Stimulated activated CD4-positive, alpha-beta T cell treated with anti-CD3 and anti-CD28 coated beads, Interleukin-15, amount 100 ng/mL, for 1 hour (primary cell): ENCODE measurements at places on chromosomes 12 and 14.

GRCh38 chr12:71938728-71939385 lies at the start of gene TPH2:
TPH2 (plus strand) TSS chr12:71938845; CDS start chr12:71938987, 142 bp downstream.
- no peak for DNase-seq

- no peak for DNase-seq
These were observed 46.7 kb downstream of the EML5 start for GRCh38 chr14:88746052-88746451.

GRCh38 chr12:93427779-93428564 lies 13.8 kb downstream of the UBE2N start:
- no peak for DNase-seq

DNA sequence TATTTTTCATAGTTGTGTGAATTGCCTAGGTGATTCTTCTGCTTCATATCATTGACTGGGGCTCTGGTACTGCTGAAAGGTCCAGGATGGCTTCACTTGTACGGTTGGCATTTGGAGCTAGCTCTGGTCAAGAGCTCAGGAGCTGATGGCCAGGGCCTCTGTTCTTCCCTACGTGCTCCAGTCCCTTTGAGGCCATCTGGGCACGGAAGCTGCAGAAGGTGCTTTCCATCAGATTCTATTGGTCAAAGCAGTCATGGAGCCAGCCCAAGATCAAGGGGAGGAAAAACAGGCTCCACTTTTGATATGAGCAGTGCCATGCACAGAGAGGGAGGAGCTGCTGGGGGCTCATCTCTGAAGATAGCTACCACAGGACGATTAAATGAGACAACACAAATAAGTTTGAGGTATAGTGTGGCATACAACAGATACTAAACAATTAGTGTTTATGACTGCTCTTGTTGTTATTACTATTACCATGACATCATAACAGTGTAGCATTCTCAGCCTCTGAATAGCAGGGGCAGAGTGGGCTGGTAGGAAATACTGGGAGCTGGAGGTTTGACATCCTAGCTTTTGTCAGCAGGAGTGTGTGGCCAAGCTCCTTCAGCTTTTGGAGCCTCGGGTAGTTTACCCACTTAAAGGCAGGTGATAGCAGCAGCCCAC lies 10.4 kb downstream of the KRT83 start:
- no peak for DNase-seq

- no peak for DNase-seq
These were observed 115.0 kb downstream of the SLC15A4 start for GRCh38 chr12:128708789-128709188.

- no peak for DNase-seq
These were observed 117.0 kb upstream of the DYRK2 start for GRCh38 chr12:67531501-67531900.

DNA sequence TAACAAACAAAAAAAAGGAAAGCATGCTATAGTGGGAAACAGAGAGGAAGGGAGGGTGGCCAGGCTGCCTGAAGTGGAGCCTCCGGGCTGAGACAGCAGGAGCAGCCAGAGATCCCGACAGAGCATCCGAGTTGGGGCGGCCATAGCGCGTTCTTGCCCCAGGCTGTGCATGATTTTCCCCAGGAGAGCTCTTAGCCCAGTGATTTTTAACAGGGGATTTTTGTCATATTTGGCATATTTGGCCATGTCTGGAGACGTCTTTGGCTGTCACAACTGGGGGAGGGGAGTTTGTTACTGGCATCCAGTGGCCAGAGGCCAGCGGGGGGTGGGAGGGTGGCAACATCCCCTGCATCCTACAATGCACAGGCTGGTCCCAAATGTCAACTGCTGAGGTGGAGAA lies 23.6 kb downstream of the BDKRB1 start:
- DNase-seq = no peak

DNA sequence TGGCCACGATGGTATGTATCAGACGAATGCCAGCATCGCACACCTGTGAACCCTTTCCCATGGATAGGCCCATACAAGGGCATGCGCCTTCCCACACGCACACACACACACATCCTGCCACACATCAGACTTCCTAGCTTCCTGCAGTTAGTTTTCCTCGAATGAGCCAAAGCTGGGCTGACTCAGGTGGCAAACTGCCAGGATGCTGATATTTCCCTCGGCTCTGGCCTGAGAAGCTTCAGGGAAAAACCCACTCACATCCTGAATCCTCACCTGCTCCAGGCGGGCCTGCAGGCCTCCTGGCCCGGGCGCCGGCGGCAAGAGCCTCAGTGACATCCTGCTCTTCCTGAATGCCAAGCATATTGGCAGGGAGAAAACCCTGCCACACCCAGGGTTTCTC lies 22.4 kb downstream of the CALM1 start:
- no peak for DNase-seq

- DNase-seq = no peak
These were observed 1.8 kb downstream of the PTPN6 start for GRCh38 chr12:6952863-6953441.

GRCh38 chr14:36579001-36579555 lies 3.3 kb downstream of the NKX2-8 start:
- DNase-seq = no peak

- no peak for DNase-seq
These were observed 32.0 kb upstream of the VPS37B start for GRCh38 chr12:122927756-122928403.

GRCh38 chr12:89225401-89225800 lies 126.9 kb downstream of the DUSP6 start:
- peak; percentile 50 for DNase-seq

DNA sequence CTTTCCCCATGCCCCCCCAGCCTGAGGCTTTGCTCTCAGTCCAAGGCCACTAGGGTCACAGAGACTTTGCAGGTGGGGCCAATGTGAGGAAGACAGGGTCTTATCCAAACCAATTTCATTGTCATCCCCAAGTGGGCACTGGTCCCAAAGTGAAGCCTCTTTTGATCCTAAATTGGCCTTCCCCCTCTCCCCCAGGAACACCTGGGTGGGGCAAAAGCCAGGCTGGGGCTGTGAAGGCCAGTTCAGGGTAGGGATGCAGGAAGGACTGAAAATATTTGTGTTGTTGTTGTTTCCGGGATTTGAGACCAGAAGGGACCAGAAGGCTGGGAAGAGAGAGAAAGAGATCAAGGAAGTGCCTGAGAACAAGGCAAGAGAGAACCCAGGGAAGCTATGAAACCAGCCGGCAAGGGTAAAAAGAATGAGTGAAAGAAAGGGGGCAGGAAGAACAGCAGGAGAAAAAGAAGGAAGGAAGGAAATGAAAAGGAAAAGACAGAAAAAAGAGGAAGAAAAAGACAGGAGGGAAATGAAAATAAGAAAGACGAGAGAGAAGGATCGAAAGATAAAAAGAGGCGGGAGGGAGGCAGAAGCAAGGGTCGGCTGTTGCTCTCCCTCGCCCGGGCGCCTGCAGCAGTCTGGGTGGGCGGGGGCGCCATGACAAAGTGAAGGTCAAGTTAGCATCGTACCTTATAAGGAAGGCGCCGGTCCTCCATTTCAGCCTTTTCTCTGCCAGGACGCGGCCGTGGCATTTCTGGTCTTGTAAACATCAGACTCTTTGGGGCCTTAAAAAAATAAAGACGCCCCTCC lies 7.4 kb upstream of the HOXC11 start:
- DNase-seq = no peak

GRCh38 chr12:62205346-62205745 lies 54.9 kb upstream of the USP15 start:
- DNase-seq = no peak

- DNase-seq = no peak
These were observed 105.2 kb downstream of the SLC41A2 start for GRCh38 chr12:104852896-104853295.

- DNase-seq = no peak
These were observed 4.2 kb upstream of the LRR1 start for GRCh38 chr14:49594347-49595091.

DNA sequence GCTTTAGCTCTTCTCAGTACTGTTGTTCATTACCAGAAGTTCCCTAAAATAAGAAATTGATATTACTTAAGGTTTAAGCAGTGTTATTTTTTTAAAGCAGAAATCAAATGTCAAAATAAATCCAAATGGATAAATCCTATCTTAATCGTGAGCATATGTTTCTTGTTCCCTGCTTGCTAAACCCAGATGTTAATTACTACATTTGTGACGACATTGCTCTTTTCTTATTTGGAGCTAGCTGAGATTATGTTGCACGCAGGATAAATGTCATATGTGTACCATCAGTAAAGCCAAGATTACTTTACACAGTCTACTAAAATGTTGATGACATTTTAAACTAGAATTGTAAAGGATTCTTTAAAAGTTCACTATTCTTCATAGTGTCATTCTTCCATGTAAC lies 157.5 kb downstream of the PLCZ1 start:
- no peak for DNase-seq

DNA sequence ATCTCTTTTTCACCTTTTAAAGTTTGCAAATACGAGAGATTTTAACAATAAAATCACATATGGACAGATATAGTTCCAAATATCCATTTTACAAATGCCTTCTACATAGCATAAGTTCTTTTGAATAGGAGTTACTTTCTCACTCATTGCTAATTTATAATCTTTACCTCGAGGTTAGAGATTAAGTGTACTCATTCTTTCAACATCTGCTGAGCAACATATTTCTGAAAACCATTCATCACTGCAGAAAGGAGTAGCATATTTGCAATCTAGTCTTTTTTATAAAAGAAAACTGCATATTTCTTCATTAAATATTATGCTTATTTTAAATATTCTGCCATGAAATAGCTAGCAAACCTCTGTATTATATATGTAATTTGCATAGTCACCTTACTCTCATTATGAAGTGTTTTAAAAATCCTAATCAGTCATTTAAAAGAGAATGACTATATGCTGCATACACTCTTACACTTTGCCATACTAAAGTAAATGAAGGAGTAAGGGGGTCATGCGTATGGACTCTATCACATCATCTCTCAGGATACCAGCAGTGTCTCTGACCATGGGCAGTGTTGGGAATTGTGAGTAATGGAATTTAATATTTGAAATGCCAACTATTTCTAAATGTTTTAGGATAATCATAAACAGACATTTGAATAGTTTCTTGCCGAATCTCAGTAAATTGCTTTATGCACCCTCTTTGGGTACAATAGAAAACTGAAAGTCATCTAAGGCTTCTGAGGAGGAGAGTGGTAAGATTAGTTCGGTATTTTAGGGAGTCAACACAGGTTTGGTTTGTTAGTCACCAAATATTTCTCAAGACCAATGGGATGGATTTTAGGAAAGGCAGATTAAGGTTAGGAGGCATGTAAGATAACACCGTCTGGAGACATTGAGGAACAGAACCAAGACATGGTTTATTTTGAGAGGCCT lies 524.8 kb upstream of the ATP2B1 start:
- DNase-seq = no peak

DNA sequence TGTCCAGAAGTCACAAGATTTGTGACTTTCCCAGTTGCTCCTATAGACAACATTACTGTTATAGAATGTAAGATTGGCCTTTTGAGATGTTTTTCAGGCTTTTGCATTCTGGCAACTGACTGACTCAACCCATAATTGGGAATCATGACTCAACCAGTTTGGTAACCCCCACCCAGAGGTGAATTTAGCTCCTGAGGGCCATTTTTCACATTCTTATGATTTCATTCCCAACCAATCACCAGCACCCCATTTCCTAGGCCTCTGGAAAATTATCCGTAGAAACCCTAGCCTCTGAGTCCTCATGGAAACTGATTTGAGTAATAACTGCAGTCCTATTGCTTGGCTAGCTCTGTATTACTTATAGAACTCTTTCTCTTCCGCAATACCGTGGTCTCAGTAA lies 626.0 kb upstream of the SEL1L start:
- no peak for DNase-seq

DNA sequence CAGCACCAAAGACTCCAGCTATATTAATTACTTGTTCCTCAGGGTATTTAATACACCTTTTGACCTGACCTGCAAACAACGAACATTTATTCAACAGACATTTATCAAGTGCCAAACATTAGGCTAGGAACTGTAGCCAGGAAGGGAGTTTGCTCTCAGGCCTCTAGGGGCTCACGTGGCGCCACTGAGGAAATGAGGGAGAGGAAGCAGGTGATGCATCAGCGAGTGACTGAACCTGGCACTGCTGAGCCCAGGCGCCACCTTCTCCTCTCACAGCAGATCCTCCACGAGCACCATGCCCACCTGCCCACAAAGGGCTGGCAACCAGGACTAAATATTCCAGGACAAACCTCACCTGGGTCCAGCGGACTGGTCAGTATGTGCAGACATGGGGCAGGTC lies 50.2 kb downstream of the SETD3 start:
- peak; percentile 6 for DNase-seq

DNA sequence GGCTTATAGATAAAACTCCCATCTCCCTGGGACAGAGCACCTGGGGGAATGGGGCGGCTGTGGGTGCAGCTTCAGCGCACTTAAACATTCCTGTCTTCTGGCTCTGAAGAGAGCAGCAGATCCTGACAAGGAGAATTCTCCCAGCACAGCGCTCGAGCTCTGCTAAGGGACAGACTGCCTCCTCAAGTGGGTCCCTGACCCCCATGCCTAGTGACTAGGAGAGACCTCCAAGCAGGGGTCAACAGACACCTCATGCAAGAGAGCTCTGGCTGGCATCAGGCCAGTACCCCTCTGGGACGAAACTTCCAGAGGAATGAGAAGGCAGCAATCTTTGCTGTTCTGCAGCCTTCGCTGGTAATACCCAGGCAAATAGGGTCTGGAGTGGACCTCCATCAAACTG lies 28.1 kb upstream of the CD163L1 start:
- DNase-seq = no peak

GRCh38 chr14:22488522-22489243 lies 100.3 kb downstream of the DAD1 start:
- DNase-seq = no peak

DNA sequence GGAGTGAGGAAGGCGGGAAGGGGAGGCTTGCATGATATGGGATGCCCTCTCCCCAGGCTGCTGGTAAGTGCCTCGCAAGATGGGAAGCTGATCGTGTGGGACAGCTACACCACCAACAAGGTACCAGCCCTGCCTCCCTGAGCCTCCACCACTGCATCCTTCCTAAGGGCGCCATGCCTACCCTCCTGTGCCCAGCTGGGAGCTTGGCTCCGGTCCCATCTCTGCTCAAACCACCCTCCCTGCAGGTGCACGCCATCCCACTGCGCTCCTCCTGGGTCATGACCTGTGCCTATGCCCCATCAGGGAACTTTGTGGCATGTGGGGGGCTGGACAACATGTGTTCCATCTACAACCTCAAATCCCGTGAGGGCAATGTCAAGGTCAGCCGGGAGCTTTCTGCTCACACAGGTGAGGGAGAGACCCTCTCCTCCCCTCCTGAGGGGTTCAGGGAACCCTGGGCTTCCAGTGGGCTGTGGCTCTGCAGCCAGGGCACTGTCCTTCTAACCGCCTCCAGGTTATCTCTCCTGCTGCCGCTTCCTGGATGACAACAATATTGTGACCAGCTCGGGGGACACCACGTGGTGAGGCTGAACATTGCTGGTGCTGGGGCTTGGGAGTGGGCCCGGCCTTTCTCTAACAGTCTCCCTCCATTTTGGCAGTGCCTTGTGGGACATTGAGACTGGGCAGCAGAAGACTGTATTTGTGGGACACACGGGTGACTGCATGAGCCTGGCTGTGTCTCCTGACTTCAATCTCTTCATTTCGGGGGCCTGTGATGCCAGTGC lies 2.6 kb downstream of the GNB3 start:
- DNase-seq = no peak

- DNase-seq = no peak
These were observed 21.5 kb upstream of the SOCS2 start for GRCh38 chr12:93550748-93551611.
